ENCODE measurements at places on chromosomes 6 and 20. TPM values are rescaled to one million over a fixed set of nuclear protein-coding genes. Genes with fewer than 3 reads are reported as not detected.

- no peaks in the 10 kb centered on the region for H3K27me3 ChIP-seq
- H3K4me1 ChIP-seq: no peaks in the 10 kb centered on the region
- H3K36me3 ChIP-seq: peaks cover 9% of the 10 kb centered on the region
- no peak overlapping the region for H3K4me3 ChIP-seq
- H3K27ac ChIP-seq: peak overlapping the region; percentile 31
Observed at GRCh38 chr6:35360349-35361138, 18.2 kb downstream of the PPARD start.

GRCh38 chr6:42163981-42164380 lies 9.2 kb upstream of the GUCA1A start:
- H3K27ac ChIP-seq: no peak overlapping the region
- no peak for DNase-seq
- no peaks in the 10 kb centered on the region for H3K4me1 ChIP-seq

GRCh38 chr20:35830264-35830663 lies 58.4 kb downstream of the PHF20 start:
- DNase-seq: no peak
- no peak overlapping the region for H3K4me3 ChIP-seq
- H3K27me3 ChIP-seq: no peaks in the 10 kb centered on the region
- H3K4me1 ChIP-seq: no peaks in the 10 kb centered on the region
- no peak overlapping the region for H3K27ac ChIP-seq

DNA sequence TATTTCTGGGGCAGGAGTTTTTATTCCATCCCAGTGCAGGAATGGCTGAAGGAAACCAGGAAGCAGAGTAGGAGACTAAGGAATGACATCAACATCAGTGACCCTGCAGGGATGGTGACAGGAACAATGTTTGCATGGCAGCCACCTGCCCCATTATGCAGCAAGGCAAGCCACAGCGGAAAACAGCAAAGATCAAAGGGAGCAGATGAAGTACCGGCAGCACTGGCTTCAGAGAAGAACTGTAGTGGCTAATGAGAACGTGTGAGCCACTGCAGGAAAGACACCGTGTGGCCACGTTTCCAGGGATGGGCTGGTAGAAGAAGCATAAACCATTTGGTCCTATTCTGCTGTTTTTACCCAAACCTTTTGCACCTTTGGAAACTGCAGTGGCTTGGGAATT lies 52.9 kb upstream of the TAB2 start:
- H3K27ac ChIP-seq: no peak overlapping the region
- H3K27me3 ChIP-seq: no peaks in the 10 kb centered on the region
- no peaks in the 10 kb centered on the region for H3K36me3 ChIP-seq
- no peak overlapping the region for H3K4me3 ChIP-seq
- DNase-seq: no peak
- no peaks in the 10 kb centered on the region for H3K4me1 ChIP-seq

- H3K4me1 ChIP-seq: no peaks in the 10 kb centered on the region
- H3K36me3 ChIP-seq: no peaks in the 10 kb centered on the region
- no peak overlapping the region for H3K4me3 ChIP-seq
- H3K27me3 ChIP-seq: no peaks in the 10 kb centered on the region
Observed at GRCh38 chr6:85191656-85192055, 258.2 kb upstream of the NT5E start.

DNA sequence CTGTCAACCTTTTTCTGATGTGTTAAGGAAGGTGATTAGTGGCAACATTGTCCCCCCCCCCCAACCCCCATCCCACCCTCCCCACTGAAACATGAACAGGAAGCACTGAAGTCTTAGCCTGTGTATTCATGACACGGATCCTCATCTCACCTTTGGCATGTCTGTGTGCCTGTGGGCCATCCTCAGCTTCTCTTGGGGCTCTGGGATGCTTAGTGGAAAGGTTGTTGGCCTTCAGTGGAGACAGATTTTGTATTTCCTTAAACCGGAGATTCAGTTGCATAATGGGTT lies 93.6 kb downstream of the RREB1 start:
- no peaks in the 10 kb centered on the region for H3K36me3 ChIP-seq
- H3K4me3 ChIP-seq: no peak overlapping the region
- H3K27ac ChIP-seq: no peak overlapping the region
- DNase-seq: no peak
- no peaks in the 10 kb centered on the region for H3K27me3 ChIP-seq

- no peaks in the 10 kb centered on the region for H3K36me3 ChIP-seq
- H3K27ac ChIP-seq: no peak overlapping the region
- no peak overlapping the region for H3K4me3 ChIP-seq
- H3K4me1 ChIP-seq: no peaks in the 10 kb centered on the region
- no peak for DNase-seq
Observed at GRCh38 chr6:46219661-46220060, 48.9 kb upstream of the ENPP5 start.

- DNase-seq: no peak
- no peak overlapping the region for H3K27ac ChIP-seq
- peaks cover 24% of the 10 kb centered on the region for H3K36me3 ChIP-seq
- H3K27me3 ChIP-seq: no peaks in the 10 kb centered on the region
- no peaks in the 10 kb centered on the region for H3K4me1 ChIP-seq
Observed at GRCh38 chr6:99276747-99277146, 72.7 kb downstream of the FAXC start.

DNA sequence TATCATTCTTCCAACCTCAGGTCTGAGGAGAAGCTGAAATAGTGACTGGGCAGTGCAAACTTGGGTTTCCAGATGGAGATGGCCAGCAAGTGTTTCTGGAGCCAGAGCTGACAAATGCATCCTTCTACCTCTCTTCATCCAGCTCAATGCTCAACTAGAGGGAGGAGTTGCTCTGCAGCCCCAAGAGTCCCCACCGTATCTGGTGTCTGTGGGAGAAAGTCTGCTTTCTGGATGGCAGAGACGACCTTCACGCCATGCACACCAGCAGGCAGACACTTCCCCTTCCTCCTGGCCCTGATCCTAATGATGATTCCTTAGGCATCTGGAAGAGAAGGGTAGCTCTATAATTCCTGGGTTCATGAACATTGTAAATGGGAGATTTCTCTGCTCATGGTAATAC lies 127.4 kb upstream of the SPACA1 start:
- no peaks in the 10 kb centered on the region for H3K4me1 ChIP-seq
- H3K4me3 ChIP-seq: no peak overlapping the region
- no peak for DNase-seq
- no peaks in the 10 kb centered on the region for H3K27me3 ChIP-seq
- no peaks in the 10 kb centered on the region for H3K36me3 ChIP-seq

GRCh38 chr6:14361956-14362587 lies 244.5 kb downstream of the CD83 start:
- H3K4me1 ChIP-seq: peaks cover 11% of the 10 kb centered on the region
- no peak overlapping the region for H3K27ac ChIP-seq
- H3K27me3 ChIP-seq: no peaks in the 10 kb centered on the region
- DNase-seq: no peak

- H3K36me3 ChIP-seq: no peaks in the 10 kb centered on the region
- H3K27me3 ChIP-seq: no peaks in the 10 kb centered on the region
- no peak for DNase-seq
- no peaks in the 10 kb centered on the region for H3K4me1 ChIP-seq
- H3K27ac ChIP-seq: no peak overlapping the region
Observed at GRCh38 chr6:147947521-147947920, 395.1 kb upstream of the SASH1 start.

DNA sequence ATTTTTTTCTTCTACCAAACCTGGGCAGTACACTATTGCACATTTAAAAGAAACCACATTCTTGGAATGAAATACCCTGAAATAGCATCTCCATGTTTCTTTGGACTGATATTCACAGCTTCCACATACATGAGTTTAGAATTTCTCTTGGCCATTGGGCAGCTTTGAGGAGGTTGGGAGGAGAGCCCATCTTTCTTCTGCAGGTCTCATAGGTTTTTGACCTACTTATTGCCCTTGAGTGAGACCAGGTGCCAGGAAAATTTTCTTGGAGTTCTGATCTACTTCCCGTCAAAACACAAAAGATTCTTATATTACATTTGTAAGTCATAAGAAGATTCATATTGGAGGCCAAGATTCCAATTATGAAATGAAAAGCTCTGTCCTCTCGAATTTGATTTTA lies 212.0 kb downstream of the IBTK start:
- no peaks in the 10 kb centered on the region for H3K36me3 ChIP-seq
- H3K4me3 ChIP-seq: no peak overlapping the region
- H3K4me1 ChIP-seq: no peaks in the 10 kb centered on the region
- H3K27me3 ChIP-seq: no peaks in the 10 kb centered on the region
- DNase-seq: no peak
- no peak overlapping the region for H3K27ac ChIP-seq

- no peaks in the 10 kb centered on the region for H3K27me3 ChIP-seq
- no peak overlapping the region for H3K4me3 ChIP-seq
- peaks cover 32% of the 10 kb centered on the region for H3K36me3 ChIP-seq
- no peak for DNase-seq
- peaks cover 14% of the 10 kb centered on the region for H3K4me1 ChIP-seq
- no peak overlapping the region for H3K27ac ChIP-seq
Observed at GRCh38 chr20:37735541-37735940, 41.7 kb downstream of the CTNNBL1 start.

DNA sequence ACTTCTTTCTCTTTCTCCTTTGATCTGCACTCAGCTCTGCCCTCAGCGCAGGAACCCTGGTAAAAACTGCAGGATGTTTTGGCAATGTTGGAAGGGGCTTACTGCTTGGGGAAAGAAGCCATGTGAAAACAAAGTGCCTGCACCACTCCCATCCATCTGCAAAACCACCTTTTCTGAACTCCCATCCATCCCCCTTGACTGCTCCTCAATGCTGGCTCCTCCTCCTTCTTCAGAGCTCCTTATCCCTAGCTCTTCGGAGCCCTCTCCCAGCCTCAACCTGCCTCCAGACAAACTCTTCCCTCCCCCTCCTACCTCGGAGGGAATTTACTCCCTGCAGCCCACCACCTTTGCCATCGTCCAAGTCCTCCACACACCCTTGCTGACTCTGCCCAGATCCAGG lies 4.2 kb upstream of the ZBTB12 start:
- H3K4me1 ChIP-seq: peaks cover 24% of the 10 kb centered on the region
- H3K36me3 ChIP-seq: no peaks in the 10 kb centered on the region
- no peak overlapping the region for H3K27ac ChIP-seq

Gene TBC1D20
- total RNA-seq: 42.9 TPM

Gene ABHD16B
- not detected for total RNA-seq

Gene DNMT3B
- 1.7 TPM for total RNA-seq

Gene TCP1
- 119 TPM for total RNA-seq

Gene SEL1L2
- total RNA-seq: not detected

Gene PPDPF
- 172 TPM for total RNA-seq

Gene RAET1G
- not detected for total RNA-seq

Gene LRRC73
- total RNA-seq: 0.33 TPM

Gene TRIM15
- 0.28 TPM for total RNA-seq

All from sigmoid colon (tissue), 7 donors.